ENCODE measurements at places on chromosomes 11 and 22.

GRCh38 chr22:39480557-39480956, 21.5 kb upstream of the MIEF1 start:
- no peak for DNase-seq

- DNase-seq = no peak
Measured at GRCh38 chr22:37343348-37343747, 61.0 kb downstream of the CYTH4 start.

- DNase-seq = no peak
Measured at GRCh38 chr11:134791102-134791501, 379.1 kb upstream of the B3GAT1 start.

DNA sequence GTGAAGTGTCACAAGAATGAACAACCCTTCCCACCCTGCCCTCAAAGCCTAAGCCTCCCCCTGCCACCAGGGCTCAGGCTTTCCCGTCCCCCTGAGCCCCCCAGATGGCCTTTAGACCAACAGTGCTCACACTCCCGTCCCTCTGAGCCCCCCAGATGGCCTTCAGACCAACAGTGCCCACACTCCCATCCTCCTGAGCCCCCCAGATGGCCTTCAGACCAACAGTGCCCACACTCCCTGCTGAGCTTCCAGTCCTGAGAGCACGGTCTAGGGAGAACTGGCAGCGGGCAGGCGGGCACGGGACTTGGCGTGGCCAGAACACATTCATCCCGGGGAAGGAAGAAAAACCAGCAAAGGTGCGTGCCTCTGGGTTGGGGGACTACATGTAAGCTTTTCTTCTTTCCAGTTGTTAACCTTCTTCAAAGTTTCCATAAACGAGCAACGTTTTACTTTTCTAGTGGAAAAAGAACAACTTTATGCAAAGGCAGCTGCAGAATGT, 2.5 kb downstream of the MRGPRG start:
- DNase-seq = no peak

DNA sequence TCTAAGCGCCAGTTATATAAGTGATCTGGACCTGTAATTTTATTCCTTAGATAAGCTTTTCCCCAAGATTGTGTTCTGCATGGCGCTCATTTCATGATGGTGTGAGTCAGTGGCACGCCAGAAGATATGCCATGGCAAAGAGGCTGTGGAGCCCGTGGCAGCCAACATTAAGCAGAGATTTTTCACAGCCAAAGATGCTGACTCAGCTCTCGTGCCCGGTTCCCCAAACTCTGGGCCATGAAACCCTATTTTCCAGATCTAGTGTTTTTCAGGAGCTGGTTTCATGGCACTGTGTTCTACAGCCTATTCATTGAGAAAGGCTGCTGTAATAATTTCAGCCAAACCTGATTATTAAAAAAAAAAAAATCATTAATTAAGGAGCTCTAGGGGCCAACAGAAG, 15.4 kb upstream of the LINC01488 start:
- DNase-seq = no peak

DNA sequence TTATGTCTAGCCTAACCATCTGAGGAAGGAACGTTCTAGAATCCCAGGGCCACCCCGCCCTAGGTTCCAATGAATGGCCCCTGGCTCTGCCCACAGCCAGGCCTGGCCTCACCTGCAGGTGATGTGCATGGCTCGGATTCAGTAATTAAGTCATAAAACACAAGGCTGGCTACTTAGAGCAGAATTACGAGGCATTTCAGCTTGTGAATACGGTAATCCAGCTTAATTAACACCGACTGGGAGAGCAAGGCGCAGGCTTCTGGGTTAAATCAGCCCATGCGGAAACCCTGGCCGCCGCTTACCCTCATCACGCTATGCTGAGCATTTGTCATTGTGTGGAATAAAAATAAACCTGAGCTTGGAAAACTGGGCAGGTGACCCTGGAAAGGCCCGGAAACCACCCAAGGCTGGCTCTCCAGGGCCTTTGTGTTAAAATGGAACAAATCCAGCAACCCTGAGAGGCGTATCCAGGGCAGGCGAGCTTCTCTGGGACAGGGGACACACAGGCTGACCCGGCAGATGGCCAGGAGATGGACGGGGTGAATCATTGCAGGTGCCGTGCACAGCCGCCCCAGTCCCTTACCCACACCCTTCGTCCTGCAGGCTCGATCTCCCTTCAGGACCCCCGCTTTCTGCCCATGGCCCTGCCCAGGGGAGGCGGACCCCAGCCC, 220.2 kb downstream of the CTTN start:
- DNase-seq = no peak

- no peak for DNase-seq
Measured at GRCh38 chr22:31045900-31046538, 35.1 kb upstream of the SMTN start.

- no peak for DNase-seq
Measured at GRCh38 chr11:75481922-75482606, 43.7 kb downstream of the GDPD5 start.

GRCh38 chr11:7892840-7893254, 38.2 kb downstream of the OR10A6 start:
- DNase-seq = no peak

- no peak for DNase-seq
Measured at GRCh38 chr11:109197656-109198055, 224.3 kb upstream of the C11orf87 start.

DNA sequence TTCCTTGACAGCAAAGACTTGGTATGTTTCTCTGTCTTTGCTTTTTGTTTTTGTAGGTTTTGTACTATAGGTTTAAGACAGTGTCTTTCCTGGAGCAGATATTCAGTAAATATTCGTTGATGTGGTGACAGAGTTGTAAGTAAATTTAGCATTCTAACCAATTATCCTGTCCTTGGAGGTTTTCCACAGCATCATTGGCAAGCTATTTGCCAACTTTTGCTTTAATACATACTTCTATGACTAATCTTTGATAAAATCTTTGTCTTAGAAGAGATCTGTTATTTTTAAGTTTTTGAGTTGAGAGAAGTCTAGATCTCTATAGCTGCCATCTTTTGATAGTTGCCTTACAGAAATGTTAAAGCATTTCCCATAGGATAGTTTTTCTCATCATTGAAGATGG, 3.8 kb downstream of the USP47 start:
- no peak for DNase-seq

DNA sequence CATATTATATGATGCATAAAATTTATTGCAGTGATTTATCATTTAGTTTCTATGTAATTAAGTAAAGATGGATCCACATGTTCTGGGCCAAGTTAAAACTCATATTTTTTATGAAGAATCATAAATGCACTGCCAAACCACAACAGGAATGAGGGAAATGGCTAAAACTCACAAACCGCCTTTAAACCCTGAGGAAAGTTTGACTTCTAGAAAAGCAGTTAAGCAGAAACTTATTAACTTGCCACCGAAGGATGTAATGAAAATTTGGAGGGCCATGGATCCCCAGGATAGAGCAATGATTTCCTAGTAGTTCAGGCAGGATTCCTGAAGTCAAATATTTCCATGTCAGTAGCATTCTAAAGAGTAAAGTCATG, 218.3 kb upstream of the CTSC start:
- DNase-seq = no peak

GRCh38 chr22:31046539-31047226, 34.4 kb upstream of the SMTN start:
- DNase-seq = no peak

DNA sequence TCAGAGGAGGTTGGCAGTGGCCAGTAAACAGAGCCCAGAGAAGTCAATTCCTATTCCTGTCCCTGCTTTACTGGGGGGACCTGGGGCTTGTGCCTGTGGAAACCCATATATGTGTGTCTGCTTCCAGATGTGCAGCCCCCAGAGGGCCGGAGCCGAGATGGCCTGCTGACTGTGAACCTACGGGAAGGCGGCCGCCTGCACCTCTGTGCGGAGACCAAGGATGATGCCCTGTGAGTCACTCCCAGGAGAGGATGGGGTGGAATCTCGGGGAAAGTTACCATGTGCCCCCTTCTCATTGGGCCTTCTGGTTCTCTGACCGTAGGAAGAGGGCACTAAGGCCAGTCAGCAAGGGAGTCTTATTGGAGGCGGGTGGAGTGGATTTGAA, 5.3 kb downstream of the PLEKHB1 start:
- no peak for DNase-seq

DNA sequence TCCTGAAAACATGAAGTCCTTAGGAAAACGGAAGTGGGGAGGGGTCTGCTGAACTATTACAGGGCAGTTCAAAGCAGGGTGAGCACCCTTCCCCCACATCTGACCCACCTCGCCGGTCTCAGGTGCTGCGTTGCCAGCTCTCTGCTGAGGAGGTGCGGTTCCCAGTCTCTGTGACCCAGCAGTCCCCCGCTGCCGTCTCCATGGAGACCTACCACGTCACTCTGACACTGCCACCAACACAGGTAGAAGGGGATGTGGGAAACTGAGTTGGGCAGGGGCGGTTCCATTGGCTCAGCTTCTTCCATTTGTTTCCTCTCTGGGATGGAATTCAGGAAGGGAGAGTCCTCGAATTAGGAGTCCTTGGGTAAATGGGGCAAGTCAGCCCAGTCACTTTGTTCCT, 3.3 kb downstream of the C2CD2L start:
- DNase-seq = no peak

DNA sequence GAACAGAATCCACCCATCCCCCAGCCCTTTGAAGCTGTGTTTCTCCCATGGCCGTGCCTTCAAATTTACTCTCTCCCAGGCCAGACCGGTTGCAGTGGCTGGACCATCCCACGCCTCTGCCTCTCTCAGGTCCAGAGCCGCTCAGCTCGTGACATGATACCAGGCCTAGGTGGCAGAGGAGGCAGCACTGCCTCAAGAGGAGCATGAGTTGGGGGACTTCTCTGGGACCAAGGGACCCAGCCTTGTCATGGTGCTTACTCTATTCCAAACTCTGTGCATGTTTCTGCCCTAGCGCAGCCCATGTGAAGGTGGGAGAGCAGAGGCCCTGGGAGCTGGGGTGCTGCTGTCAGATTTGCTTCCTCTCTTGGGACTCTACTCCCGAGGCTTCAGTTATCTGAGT, 51.0 kb downstream of the TRAF6 start:
- DNase-seq = no peak

DNA sequence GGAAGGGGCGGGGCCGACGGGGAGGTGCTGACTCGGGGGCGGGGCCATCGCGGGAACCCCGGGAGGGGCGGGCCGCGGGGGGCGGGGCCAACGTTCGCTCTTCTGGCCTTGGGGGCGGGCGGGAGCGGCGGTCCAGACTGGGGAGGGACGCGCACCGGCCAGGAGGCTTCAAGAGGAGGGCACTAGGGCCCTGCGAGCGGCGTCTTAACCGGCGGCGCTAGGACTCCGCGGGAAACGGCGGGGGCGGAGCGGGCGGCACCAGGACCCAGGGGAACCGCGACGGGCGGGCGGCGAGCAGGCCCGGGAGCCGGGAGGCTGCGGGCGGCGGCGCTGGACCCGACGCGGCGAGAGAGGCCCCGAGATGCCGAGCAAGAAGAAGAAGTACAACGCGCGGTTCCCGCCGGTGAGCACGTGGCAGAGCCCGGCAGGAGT, at the start of gene DRAP1:
DRAP1 (plus strand) TSS at position 286 of the 432 bp plus-strand sequence; CDS start at position 362, 76 bp downstream.
- peak; percentile 100 for DNase-seq

GRCh38 chr11:117385471-117385870, 57.8 kb downstream of the CEP164 start:
- no peak for DNase-seq

DNA sequence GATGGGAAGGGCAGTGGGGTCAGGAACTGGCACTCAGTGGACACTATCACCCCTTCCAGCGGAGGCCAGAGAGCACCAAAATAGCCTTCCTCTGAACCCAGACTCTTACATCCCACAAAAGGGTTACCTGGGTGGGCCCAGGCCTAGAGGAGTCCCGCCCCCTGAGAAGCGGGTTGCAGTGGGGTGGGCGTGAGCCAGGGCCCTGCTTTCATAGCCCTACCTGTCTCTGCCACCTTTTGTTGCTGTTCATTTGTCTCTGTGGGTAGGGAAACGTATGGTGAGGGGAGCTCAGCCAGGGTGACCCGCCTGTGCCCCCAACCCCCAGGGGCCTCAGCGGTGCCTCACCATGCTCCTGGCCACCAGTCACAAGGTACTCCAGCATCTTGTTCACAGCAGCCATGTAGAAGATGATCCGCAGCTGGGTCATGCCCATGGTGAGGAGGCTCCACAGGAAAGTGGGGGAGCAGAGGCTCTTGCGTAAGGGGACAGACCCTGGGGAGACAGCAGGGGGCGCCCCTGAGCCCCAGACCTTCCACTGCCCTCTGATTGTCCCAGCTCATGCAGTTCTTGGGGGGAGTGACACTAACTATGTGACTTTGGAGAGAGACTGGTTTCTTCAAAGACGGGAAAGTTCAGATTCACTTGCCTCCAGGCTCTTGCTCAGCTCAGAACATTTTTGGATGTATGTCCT, 24.0 kb downstream of the SLC43A1 start:
- DNase-seq = no peak

- no peak for DNase-seq
Measured at GRCh38 chr11:19351426-19351825, 110.7 kb upstream of the E2F8 start.

DNA sequence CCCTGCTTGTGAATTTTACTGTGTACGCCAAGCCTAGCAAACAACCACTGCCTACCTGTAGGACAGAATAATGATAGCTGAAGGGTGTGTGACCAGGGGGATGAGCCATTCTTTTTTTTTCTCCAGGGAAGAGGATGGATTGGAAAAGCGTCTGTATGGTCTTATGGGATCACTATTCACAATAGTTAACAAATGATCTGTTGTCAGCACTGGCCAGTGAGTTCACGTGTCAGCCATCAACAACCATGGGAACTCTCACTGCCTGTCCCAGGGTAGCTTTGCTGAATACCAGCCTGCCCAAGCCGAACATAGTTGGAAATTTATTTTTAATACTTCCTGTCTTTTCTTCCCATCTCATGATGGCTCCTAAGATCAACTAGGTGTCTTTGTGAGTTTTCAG, 170.2 kb downstream of the ST3GAL4 start:
- DNase-seq = no peak

DNA sequence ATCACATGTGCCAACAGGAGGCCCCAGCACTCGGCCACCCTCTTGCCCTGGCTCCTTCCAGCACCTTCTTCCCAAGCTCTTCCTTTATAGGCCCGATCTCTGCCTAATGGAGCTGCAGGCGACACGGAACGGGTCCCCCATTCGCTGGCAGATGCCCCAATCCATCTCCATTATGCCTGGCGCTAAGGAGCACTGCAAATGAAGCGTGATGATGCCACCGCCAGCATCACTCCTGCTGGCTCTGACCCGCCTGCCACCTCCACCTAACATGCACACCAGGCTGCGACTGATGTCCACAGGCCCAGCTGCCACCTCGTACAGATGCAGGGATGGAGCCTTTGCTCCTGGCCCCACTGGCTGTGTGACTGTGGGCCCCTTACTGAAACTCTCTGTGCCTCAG, 33.5 kb downstream of the ELFN2 start:
- DNase-seq = no peak

DNA sequence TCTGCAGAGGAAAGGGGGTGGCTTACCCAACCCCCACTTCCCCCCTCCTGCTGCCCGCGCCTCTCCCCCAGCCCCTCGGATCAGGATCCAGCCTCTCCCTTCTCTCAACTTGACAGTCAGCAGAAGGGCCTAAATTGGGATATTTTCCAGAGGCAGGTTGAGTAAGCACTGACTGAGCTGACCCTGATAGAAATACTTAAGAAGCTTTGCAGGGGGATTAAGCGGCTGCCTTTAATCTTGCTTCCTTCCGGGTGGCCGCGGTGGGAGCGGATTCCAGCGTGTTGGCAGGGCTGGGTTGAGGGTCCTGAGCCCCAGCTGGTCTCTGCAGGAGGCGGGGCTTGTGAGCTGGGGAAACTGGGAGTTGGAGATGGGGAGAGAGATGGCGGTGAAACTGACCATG, 445.2 kb downstream of the NTM start:
- no peak for DNase-seq

All from substantia nigra (tissue), 51 donors.